ENCODE measurements at places on chromosomes 6 and 20.

DNA sequence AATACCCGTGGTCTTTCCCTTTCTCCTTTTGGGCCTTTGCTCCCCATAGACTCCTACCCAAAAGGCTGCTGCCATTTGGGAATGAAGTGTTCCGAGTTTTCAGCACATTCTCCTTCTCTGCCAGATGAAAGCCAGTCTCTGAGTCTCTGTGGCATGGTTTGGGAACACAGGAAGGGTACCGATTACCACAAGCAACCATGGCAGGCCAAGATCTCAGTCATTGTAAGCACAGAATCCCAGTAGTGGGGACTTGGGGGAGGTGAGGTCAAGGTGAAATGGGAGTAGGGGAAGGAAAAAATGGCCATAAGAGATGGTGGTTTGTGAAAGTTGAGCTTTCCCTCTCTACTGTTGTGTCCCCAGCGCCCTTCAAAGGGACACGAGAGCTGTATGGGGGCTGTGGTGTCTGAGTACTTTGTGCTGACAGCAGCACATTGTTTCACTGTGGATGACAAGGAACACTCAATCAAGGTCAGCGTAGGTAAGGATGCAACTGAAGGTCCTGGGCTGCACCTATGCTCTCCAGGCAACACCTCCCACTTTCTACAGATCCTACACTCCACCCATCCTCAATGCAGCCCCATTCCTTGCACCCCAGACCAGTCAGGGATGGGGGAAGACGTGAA, 4.1 kb downstream of the CFB start:
- DNase-seq = no peak

GRCh38 chr6:139625998-139626975, 251.8 kb upstream of the CITED2 start:
- DNase-seq = no peak

GRCh38 chr6:53815381-53816119, 20.7 kb downstream of the LRRC1 start:
- DNase-seq = no peak

DNA sequence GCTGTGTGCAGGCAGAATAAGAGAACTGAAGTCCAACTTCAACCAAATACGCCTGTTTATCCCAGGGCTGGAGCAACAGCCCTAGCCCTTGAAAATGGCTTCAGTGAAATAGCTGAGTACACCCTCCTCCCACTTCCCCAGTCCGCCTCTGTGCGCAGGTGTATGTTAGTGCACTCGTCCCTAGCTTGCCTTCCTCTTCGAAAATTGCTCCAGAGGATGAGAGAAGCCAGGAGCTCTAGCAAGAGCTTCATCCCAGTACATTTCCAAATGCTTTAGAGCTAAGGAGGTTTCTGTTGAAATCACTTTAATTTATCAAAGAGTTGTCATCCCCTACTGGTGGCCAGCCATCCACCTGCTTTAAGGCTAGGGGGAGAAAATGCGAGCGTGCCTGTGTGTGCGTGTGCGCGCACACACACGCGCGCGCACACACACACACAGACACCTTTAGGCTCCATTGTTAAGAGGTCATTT, 5.4 kb upstream of the POU3F2 start:
- DNase-seq = no peak

GRCh38 chr6:45566882-45567281, 189.1 kb upstream of the SUPT3H start:
- no peak for DNase-seq

- DNase-seq = no peak
Measured at GRCh38 chr6:149439626-149440025, 39.6 kb downstream of the SUMO4 start.

GRCh38 chr6:45531999-45532595, 154.4 kb upstream of the SUPT3H start:
- no peak for DNase-seq

GRCh38 chr6:63806573-63806913, 170.9 kb downstream of the PHF3 start:
- DNase-seq = no peak

DNA sequence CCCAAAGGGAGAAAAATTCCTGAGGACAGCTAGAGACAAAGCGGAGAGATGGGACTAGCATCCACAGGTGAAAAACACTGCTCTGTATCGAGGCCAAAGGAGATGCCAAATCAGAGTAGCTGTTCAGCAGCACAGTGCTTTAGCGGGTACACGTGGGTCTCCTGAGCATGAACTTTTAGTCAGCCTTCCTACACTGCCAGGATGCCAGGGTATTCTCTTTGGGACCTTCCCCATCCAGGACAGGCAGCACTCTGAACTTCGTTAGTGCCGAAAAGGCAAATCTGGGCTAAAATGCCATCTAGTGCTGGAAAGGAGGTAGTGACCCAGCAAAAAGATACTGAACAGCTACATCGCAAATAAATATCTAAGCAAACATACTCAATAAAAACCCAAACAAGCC, 64.9 kb downstream of the C6orf58 start:
- peak; percentile 10 for DNase-seq

GRCh38 chr6:167700199-167700598, 126.5 kb upstream of the AFDN start:
- no peak for DNase-seq

DNA sequence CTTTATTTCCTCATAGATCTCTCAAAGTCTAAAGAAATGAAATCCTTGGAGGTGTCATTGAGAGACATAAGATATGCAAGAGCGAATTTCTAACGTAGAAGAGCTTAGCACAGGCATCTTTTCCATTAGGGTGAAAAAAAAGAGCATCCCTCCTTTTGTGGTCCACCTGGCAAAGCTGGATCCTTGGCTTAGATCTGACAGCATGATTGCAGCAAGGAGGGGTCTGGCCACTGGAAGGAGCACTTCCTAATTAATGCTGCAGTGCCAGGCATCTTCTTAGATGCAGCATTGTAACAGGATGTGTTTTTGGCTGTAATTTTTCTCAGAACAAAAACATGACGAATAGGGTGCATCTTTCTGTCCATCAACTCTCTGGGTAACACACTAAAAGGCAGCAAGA, 60.1 kb upstream of the TFAP2D start:
- DNase-seq = no peak

DNA sequence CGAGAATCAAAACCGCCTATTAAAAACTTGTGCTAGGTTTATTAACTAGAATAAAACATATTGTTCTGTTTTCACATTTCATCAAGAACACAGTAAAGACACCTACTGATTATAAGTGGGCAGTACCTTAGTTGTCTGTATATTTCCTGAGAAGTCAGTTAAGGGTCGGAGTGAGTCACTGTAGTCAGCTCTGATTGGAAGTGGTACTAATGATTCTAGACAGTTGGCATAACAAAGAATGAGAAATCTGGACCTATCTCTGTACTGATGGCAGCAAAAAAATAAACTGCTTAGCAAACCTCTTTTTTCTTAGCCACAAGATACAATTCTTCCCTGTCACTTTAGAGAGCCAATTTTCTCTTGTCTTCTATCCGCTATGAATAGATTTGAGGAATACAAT, 387.3 kb upstream of the ADGRB3 start:
- no peak for DNase-seq

- no peak for DNase-seq
Measured at GRCh38 chr6:7419065-7419464, 29.5 kb downstream of the RIOK1 start.

DNA sequence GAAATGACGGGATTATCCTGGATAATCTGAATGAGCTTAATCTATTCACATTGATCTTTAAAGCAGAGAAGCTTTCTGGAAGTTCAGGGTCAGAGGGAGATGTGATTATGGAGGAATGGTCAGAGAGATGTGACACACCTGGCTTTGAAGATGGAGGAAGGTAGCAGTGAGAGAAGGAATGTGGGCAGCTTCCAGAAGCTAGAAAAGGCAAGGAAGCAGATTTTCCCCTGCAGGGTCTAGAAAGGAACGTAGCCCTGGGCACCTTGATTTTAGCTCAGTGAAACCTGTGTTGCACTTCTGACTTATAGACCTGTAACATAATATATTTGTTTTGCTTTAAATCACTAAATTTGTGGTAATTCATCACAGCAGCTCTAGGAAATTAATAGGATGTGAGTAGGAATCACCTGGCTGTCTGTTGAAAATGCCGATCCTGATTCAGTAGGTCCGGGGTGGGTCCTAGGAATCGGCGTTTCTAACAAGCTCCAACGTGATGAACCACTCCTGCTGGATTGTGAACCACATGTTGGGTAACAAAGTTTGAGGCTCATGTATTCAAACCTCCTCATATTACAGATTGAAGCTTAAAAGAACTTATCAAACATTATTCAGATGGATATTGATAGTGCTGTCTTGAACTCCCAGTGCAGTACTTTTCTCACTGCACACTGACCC, 157.0 kb downstream of the GJA1 start:
- DNase-seq = no peak

- no peak for DNase-seq
Measured at GRCh38 chr6:74720923-74721322, 484.9 kb downstream of the COL12A1 start.

- DNase-seq = no peak
Measured at GRCh38 chr6:17965397-17965796, 22.0 kb downstream of the KIF13A start.

- peak; percentile 63 for DNase-seq
Measured at GRCh38 chr6:75204217-75204958, 1.5 kb downstream of the COL12A1 start.

DNA sequence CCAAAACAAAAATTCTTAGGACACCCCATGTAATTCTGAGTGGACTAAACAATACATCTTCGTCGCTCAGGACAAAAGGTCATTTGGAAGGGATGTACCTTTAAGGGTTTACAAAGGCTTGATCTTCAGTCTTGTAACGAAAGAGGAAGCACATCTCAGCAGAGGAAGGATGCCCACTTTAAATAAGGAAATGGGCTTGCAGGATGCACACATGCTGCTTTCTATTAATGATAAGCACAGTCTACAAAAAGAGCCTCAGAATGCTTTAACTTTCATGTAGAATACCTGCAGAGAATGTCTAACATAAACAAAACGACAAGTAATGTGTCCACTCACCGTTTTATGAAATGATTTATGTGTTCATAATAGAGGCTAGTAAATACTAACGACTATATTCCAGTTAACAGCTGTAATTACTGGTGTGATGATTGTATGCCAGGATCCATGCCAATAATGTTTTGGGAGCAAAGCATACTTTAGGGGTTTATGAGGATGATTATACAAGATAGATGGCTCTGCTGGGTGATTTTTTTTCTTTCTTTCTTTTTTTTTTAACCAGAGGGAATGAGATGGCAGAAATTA, 216.9 kb downstream of the GMDS start:
- DNase-seq = no peak

- DNase-seq = peak; percentile 67
Measured at GRCh38 chr6:121764493-121764892, 329.0 kb downstream of the GJA1 start.

- no peak for DNase-seq
Measured at GRCh38 chr6:106359959-106360409, 533 bp upstream of the CRYBG1 start.

DNA sequence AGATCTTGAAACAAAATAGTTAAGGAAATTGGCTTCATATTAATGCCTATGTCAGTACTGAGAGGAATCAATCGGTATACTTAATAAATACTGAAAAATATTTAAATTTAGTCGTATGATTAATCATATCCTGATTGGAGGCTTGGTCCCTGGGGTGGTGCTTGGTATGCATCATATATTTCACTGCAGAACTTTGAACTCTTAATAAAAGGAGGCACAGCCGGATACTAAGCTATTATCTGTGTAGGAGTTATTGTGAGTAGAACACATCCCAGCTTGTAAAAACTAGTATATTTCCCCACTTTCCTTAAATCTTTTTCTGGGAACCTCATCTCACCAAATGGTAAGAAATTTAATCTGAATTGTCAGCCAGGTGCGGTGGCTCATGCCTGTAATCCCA, 42.4 kb upstream of the SCAF8 start:
- DNase-seq = no peak

DNA sequence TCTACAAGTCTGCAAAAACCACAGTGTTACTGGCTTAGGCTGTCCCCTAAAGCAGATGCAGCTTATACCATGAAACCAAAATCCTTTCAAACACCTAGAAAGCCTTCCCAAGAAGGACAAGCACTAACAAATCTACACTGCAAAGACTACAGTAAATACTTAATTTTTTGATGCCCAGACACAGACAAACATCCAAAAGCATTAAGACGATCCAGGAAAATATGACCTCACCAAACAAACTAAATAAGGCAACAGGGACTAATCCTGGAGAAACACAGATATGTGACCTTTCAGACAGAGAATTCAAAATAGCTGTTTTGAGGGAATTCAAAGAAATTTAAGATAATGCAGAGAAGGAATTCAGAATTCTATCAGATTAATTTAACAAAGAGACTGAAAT, 423.5 kb downstream of the COL12A1 start:
- no peak for DNase-seq

GRCh38 chr6:135904666-135905065, 53.2 kb downstream of the PDE7B start:
- DNase-seq = no peak

DNA sequence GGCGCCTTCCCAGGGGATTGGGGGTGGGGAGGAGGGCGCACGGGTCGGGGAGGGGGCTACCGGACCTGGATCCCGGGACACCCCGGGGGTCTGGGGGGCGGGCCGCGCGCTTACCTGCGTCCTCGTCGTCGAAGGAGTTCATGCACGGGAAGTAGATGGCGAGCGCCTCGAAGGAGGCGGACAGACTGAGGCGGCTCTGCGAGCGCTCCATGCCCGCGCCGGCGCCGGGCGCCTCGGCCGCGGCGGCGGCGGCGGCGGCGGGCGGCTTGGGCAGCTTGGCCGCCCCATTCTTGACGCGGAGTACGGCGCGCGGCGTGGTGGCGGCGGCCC, 320 bp downstream of the RIMS4 start:
- DNase-seq = no peak

DNA sequence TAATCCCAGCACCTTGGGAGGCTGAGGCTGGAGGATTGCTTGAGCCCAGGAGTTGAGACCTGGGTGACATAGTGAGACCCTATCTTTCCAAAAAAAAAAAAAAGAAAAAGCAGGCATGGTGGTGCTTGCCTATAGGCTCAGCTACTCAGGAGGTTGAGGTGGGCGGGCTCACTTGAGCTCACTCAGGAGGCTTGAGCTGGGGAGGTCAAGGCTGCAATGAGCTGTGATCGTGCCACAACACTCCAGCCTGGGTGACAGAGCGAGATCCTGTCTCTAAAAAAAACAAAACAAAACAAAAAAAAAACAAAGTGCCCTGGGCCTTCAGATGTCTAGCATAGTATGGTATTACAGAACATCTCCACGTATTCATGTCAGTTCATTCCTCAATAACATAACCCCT, 42.9 kb downstream of the ZFAND3 start:
- no peak for DNase-seq

GRCh38 chr20:5772704-5773103, 22.5 kb downstream of the SHLD1 start:
- DNase-seq = no peak

GRCh38 chr6:110618591-110619267, 142.3 kb upstream of the SLC22A16 start:
- DNase-seq = no peak

DNA sequence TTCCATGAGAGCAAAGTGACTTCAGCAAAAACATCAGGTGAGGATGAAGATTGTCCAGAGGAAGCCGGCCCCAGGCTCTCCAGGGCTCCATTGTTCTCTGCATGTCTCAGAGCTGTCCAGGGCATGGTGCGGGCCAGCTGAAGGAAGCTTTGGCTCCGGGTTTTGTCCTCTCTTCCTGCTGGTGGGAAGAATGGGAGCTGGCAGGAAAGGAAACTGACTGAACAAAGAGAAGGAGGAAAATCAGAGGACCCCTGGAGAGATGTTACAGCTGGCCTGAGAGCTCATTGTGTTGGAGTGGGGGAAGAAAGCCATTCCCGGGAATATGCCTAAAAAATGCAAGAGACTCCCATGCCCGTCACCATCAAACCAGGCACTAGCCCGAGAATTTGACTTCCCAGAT, 27.1 kb downstream of the PRND start:
- DNase-seq = no peak

- no peak for DNase-seq
Measured at GRCh38 chr6:131729550-131729949, 18.7 kb upstream of the CTAGE9 start.

Data from MM.1S (cell line).